ENCODE measurements at places on chromosomes 3 and 15. TPM values are rescaled to one million over a fixed set of nuclear protein-coding genes. Genes with fewer than 3 reads are reported as not detected.

DNA sequence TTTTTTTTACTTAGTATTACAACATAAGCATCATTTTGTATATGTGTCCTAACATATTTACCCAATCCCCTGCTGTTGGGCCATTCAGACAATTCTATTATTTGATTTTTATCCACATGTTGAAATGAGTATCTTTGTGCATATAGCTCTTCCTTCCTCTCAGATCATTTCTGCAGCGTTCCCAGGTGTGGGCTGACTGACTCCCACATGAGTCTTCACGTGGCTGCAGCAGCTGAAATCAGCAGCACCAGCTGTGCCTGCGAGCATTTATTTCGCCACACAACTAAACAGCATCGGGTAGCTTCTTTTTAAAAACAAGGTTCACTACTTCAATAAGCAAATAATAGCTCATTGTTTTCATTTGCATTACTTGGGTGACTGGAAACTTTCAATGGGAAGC is 44.5 kb upstream of the PDE8A start:
- H3K4me3 ChIP-seq: no peak overlapping the region
- DNase-seq: no peak
- H3K36me3 ChIP-seq: no peaks in the 10 kb centered on the region
- H3K27me3 ChIP-seq: no peaks in the 10 kb centered on the region
- H3K4me1 ChIP-seq: no peaks in the 10 kb centered on the region

The LINGO1 gene
- not detected for total RNA-seq

DNA sequence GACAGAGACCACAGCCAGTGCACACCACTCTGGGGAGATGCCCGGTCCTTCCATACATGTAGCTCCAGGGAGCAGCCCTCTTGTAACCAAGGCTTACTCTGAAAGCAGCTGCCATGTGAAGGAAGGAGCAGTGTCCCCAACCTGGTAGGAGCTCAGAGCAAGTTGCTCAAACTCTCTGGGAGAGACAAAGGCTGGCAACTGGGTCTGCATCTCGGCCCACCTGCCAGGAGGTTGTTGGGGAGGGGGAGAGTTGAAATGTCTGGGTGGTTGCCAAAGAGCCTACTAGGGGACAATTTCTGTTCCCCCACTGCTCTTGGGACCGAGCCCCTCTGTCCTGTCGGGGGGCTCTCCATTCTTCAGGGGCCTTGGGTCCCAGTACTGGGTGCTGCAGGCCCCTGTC is 309.9 kb downstream of the TLE3 start:
- H3K36me3 ChIP-seq: no peaks in the 10 kb centered on the region
- no peak for DNase-seq
- no peaks in the 10 kb centered on the region for H3K4me1 ChIP-seq
- H3K27me3 ChIP-seq: peaks cover 3% of the 10 kb centered on the region
- no peak overlapping the region for H3K4me3 ChIP-seq

The TF gene
- 4.3 TPM for total RNA-seq

Data from natural killer cell (primary cell).